Cardiac ventricle fibroblast (primary cell): ENCODE measurements at places on chromosomes 13 and 19. TPM values are rescaled to one million over a fixed set of nuclear protein-coding genes. Genes with fewer than 3 reads are reported as not detected.

The LPAR2 gene
- 0.81 and 2.0 TPM in 2 replicates for total RNA-seq

The HIPK4 gene
- total RNA-seq, result not detected in 2 replicates

The ZNF547 gene
- 1.6 and 7.7 TPM in 2 replicates for total RNA-seq

The LGALS7B gene
- not detected in 2 replicates for total RNA-seq

The TMEM238 gene
- 0.19 and 0.83 TPM in 2 replicates for total RNA-seq

The ZFP30 gene
- total RNA-seq, result 7.7 and 12.0 TPM in 2 replicates

The SMIM44 gene
- total RNA-seq, result not detected in 2 replicates

The BRCA2 gene
- total RNA-seq, result 0.50 and 1.8 TPM in 2 replicates

The SPHK2 gene
- 11.5 and 14.0 TPM in 2 replicates for total RNA-seq

The NEK3 gene
- total RNA-seq, result 5.1 and 6.1 TPM in 2 replicates

The ZNF419 gene
- total RNA-seq, result 8.7 and 16.9 TPM in 2 replicates

The RB1 gene
- total RNA-seq, result 15.8 and 21.5 TPM in 2 replicates
